ENCODE measurements at places on chromosomes 12 and 14.

- no peak for DNase-seq
These were observed 11.2 kb upstream of the LBHD2 start for GRCh38 chr14:103072595-103073366.

GRCh38 chr12:38921025-38921677 is 15.8 kb upstream of the CPNE8 start:
- DNase-seq: peak; percentile 75

DNA sequence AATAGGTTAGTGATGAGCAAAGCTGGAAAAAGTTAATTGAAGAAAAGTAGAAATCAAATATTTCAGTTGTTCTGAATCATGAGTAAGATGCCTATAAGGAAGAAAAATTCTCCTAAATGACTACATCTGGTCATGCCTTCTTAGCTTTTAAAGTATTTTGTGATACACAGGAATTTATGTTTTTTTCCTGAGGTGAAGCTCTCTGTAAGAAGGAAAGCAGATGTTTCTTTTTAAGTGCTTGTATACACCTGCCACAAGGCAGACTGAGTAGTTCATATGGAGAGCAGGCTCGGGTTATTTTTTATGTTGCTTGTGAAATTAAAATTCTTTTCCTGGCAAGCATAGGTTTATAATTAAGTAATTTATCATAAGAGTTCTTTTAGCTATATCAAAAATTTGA is 275.2 kb downstream of the RAD51B start:
- DNase-seq: no peak

DNA sequence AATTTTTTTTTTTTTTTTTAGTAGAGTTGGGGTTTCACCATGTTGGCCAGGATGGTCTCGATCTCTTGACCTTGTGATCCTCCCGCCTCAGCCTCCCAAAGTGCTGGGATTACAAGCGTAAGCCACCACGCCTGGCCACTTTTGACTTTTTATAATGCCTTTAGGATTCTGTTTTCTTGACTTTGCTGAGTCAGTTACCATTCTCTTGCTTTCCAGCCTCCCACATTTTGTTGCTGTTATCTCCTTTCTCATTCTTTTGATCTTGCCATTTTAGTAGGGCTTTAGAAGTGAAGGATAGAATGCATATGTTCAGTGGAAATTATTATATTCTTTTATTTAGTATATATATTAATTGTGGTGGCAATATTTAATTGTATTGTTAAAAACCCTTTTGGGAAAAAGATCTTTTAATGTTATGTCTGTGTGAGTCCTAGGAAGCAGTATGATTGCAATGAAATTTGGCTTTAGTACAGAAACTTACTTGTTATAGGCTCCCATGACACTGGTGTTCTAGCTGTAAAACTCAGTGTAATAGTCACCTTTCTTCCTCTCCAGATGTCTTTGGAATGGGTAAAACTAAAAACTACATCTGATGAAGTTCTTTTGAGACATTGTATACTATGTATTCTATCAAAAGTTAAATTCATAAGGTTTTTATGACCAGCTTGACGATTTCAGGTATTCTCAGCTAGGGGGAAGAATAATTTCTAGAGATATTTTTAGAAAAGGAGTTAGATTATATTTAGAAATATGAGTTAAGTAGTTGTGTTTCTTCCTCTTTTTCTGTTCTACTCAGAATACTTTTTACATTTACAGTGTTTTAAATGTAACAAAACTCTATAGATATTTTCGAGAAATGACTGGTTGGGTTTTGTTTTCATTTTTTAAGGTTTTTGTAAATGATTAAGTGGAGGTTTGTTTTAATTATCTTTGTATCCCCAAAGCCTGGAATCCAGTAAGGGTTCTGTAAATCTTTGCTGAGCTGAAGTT is 74.7 kb downstream of the APAF1 start:
- peak; percentile 44 for DNase-seq

- DNase-seq: no peak
These were observed 1209.8 kb downstream of the FLRT2 start for GRCh38 chr14:86739761-86740160.

GRCh38 chr12:10701843-10702242 is 21.3 kb downstream of the YBX3 start:
- no peak for DNase-seq

- DNase-seq: no peak
These were observed 6.4 kb downstream of the LTBP2 start for GRCh38 chr14:74605531-74606223.

GRCh38 chr12:78149459-78149858 is 318.8 kb downstream of the NAV3 start:
- DNase-seq: no peak

GRCh38 chr14:74669846-74670245 is 43.0 kb downstream of the AREL1 start:
- DNase-seq: no peak

- DNase-seq: no peak
These were observed 59.0 kb downstream of the MDM2 start for GRCh38 chr12:68866950-68867349.

DNA sequence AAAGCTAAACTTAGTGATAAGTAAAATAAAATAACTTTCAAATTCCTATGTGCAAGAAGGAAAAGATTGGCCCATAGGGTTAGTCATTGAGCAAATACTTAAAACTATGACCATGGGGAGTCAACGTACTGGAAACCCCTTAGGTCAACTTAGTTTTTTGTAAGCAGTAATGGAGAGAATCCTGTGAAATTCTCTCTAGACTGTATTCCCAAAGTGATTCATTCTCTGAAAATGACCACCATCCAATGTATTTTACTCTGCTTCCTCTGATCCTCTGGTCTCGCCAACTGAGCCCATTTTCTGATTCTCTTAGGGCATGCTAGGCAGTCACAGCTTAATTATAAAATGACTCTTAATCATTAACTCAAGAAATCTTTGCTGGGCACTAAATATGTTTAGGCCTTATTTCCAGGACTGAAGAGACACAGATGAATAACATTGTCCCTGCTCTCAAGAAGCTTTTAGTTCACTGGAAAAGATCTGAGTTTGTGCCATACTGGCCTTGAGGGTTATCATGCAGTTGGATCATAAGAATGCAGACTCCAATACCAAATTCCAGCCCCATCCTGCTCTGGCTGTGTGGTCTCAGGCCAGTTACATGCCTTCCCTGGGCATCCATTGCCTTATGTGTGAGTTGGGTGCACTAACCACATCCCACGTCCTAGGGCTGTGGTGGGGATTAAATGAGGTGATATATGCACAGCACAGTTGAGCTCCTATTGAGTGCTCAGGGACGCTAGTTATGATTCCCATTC is 732.4 kb downstream of the AACS start:
- DNase-seq: no peak

DNA sequence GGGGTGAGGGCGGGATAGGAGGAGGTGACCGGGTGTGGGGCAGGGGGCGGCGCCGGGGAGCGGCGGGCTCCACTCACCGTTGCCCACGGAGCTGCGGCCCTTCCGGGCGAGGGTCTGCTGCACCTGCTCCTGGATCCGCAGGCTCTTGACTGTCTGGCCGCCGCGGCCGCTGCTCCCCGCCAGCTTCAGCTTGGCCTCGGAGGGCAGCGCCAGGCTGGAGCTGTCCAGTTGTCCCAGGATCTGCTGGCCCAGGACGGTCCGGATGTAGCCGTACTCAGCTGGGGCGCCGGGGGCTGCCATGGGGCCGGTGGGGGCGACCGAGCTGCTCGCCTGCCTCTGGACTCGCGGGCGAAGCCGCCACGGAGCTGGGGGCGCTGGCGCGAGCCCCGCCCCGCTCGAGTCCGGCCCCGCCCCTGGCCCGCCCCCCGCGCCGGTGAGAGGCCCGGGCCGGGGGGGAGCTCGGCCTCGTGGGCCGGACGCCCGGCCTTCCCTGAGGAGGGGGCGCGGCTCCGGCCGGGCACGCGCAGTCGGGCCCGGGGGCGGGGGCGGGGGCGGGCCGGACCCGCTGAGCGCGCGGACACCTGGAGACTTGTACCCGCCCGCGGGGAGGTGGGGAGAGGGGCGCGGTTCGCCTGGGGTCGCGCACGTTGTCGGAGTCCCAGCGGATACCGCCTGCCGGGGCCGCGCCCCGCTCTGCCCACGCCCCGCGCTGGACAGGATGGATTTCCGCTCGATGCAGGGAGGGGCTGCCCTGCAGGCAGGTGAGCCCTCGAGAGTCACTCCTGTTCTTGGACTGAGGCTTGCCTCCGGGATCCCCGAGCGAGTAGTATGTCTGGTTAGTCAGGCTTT is at the start of gene PKP2:
Gene PKP2, minus strand, starts transcription at position 346 of the 849 bp plus-strand sequence. Its CDS starts 46 bp downstream, at position 300.
- no peak for DNase-seq

GRCh38 chr12:75656648-75657047 is 145.2 kb upstream of the KRR1 start:
- DNase-seq: no peak

GRCh38 chr12:121657305-121658008 is 12.0 kb downstream of the MORN3 start:
- no peak for DNase-seq

GRCh38 chr14:71332476-71332875 is 425.2 kb downstream of the PCNX1 start:
- DNase-seq: no peak

DNA sequence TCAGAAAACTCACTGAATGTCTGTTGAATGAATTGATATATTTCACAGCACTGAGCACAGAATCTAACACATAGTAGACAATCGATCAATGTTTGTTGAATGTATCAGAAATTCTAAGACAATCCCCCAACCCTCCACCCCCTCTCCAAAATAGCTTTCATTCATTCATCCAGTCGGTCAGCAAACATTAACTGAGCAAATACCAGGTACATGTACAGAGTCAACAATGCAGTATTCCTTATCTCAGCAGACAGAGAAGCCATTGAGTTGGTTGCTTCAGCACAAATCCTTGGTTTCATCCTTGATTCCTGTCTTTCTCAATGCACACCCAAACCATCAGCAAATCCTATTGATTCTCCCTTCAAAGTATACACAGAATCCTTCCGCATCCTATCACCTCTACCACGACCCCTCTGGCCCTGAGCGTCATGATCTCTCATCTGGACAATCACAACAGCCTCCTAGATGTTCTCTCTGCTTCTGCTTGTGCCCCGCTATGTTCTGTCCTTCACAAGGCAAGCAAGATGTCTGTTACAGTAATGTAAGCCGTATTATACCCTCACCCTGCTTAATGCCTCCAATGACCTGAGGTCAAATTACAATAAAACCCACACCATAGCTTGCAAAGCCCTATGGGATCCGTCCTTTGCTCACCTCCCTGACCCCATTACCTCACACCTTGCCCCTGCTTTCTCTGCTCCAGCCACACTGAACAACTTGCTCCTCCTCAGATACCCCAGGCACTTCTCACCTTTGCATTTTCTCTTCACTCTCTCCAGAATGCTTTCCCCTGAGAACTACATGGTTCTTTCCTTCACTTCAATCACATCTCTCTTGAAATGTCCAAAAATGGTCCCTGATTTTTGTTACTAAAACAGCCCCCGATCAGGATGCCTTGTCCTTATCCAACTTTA is 738.1 kb upstream of the TBX3 start:
- DNase-seq: no peak

DNA sequence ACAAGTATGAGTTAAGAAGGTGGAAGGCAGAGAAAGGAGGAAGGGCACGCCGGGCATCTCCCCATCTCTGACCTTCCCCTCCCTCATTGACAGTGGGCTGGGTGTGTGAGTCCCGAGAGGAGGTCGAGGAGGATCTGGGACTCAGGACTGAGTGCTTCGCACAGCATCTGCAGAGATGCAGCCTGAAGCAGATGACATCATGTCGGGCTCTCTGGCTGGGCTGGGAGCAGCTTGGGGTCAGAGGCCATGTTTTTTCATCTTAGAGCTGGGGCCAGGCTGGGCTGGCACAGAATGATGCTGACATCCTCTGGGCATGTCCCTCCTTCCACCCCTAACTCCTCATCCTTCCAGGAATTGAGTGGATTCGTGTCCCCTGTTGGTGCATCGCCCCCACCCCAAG is 43.5 kb downstream of the CMKLR1 start:
- no peak for DNase-seq

- DNase-seq: no peak
These were observed 2.4 kb downstream of the LGR5 start for GRCh38 chr12:71441836-71442566.

DNA sequence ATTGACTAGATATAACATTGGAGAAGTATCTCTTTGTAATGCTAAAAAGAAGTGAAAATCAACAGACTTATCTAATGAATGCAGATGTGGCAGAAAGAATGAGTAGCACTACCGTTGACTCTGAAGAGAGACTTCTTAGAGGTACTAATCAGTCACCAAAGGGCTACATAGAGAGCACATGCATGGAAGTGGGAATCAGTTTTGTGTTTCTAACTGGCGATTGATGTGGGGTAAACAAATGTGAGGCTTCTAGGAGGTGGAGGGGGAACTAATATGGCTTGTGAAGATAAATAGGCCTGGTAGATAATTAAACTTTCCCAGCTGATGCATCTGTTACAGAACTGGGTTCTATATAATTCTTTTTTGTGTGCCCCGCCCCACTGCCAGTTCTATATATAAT is 10.5 kb downstream of the COCH start:
- DNase-seq: no peak

DNA sequence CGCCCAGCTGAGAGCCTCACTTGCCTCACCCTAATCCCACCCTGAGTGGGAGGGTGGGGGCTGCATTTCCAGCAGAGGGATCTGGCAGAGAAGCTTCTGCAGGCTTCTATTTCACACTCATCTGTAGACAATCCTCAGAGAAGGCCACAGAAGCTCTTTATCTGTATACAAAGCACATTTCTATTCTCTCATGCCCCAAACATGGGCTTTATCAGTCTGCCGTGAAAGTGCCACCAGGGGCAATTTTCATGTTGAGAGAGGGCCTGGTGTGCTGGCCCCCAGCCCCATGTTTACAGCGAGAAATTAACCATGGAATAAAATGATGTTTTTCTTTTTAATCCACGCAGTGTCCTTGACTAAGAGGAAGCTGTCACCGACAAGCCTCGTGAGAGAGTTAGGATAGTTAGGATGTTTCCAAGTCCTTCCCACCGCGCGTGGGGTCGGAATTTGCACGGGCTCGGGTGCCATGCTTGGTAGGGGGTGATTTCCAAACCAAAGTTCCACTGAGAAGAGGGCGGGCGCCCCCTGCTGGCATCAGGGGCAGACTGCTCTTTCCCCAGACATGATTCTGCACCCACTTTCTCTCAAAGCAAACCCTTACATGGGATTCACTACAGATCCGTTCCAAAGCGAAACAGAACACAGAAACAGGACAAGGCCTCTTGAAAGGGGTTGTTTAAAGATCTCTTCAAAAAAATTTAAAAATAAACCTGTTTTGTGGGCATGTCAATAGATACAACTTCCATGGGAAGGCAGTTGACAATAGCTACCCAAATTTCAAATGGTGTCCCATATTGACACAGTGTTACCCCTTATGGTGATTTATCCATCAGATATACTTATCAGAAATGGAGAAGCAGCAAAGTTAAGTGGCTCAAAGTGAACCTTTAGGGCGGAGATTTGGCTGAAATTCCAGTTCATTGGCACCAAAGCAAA is 19.4 kb downstream of the BDKRB1 start:
- peak; percentile 27 for DNase-seq

Measured in MV-4-11 (cell line).